ENCODE measurements at places on chromosomes 6 and 20. TPM values are rescaled to one million over a fixed set of nuclear protein-coding genes. Genes with fewer than 3 reads are reported as not detected.

DNA sequence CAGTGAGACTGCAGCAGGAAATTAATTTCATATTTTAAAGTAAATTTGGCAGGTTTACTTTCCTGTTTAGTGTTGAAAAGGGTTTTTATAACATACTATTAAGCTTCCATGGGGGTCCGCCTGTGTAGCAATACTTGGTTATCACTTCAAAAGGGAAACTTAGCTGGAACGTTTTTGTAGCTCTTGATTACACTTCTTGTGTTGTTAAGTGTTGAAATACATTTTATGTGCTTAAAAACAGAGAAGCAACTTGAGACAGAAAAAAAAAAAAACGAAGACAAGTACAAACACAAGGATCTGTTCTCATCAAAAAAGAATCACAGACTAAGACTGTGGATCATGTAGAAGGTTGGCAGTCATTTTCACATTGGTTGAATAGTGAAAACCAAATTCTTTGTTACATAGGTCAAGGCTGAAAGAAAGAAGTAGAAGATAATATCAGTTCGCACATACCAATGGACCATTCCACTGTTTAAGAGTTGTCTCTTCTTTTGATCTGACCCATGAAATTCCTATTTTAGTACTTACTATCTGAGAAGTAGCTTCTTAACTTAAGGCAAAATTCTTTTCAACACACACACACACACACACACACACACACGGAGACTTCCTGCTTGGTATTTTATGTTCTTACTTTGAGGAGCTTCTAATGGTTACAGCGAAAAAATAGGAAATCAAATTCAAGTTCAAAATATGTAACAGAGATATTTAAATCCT is 113.9 kb upstream of the SLC35B3 start:
- no peak for DNase-seq

The TCP11 gene
- not detected for polyA plus RNA-seq

The TUBB2B gene
- 29.8 TPM for polyA plus RNA-seq

DNA sequence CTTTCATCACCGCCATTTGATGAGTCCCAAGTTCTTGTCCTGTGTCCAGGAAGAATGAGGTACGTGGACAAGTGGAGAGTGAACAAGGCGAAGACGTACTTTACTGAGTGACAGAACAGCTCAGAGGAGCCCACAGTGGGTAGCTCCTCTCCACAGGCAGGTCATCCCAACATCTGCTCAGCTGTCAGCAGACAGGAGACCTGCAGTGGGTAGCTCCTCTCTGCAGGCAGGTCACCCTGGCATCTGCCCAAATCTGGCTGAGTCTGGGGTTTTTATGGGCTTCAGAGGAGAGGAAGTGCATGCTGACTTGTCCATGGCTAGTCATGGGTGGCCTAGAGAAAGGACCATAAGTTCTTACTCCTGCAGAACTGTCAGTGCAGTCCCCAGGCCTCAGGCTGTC is 32.7 kb upstream of the PDYN start:
- DNase-seq: no peak

- DNase-seq: peak; percentile 27
Measured at GRCh38 chr6:74733830-74734620, 471.8 kb downstream of the COL12A1 start.

Measured in cardiac muscle cell (in vitro differentiated cells and primary cell).